ENCODE measurements at places on chromosomes 12 and 14. TPM values are rescaled to one million over a fixed set of nuclear protein-coding genes. Genes with fewer than 3 reads are reported as not detected.

DNA sequence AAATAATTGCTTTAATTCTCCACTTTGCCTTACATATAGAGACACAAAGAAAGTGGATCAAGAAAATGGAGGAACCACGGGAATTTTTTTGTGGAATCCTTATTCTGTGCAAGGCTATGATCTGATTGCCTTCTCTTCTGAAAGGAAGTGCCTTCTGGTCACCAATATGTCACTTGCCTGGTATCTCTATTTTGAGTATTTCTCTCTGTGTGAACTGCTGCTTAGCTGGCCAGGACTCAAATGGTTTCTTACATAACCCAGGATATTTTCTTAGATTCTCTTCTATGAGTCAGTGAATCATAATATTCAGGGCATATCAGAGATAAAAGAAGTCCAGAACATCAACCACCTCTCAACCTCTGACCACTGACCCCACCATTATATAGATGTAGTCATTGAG, 156.1 kb downstream of the DIO2 start:
- no peaks in the 10 kb centered on the region for H3K27me3 ChIP-seq
- DNase-seq = no peak
- no peak overlapping the region for H3K27ac ChIP-seq
- no peaks in the 10 kb centered on the region for H3K4me1 ChIP-seq
- H3K4me3 ChIP-seq = no peak overlapping the region
- no peaks in the 10 kb centered on the region for H3K36me3 ChIP-seq

Gene BCDIN3D
- 3.9 TPM for total RNA-seq

Gene APOF
- not detected for total RNA-seq

Gene PPP4R4
- 0.48 TPM for total RNA-seq

Gene KRT82
- total RNA-seq = not detected

DNA sequence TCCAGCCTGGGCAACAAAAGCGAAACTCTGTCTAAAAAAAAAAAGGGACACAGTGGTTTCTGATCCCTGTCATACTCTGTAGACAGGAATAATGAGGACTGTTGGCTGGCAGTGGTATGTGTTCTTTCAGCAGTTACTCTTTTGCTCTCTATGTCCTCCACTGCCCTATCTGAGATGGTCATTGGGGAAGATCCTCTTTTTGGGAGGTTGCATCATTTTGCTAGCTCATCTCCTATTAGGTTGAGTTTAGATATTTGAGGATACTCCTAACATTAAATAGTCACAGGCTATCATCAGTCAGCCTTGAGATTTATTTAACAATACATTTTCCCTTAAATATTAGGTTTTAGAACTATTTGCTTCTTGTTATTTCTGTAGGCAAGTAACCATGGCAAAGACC, 5.9 kb upstream of the CCDC91 start:
- no peak overlapping the region for H3K27ac ChIP-seq
- H3K4me3 ChIP-seq = no peak overlapping the region
- no peaks in the 10 kb centered on the region for H3K27me3 ChIP-seq
- H3K4me1 ChIP-seq = no peaks in the 10 kb centered on the region

DNA sequence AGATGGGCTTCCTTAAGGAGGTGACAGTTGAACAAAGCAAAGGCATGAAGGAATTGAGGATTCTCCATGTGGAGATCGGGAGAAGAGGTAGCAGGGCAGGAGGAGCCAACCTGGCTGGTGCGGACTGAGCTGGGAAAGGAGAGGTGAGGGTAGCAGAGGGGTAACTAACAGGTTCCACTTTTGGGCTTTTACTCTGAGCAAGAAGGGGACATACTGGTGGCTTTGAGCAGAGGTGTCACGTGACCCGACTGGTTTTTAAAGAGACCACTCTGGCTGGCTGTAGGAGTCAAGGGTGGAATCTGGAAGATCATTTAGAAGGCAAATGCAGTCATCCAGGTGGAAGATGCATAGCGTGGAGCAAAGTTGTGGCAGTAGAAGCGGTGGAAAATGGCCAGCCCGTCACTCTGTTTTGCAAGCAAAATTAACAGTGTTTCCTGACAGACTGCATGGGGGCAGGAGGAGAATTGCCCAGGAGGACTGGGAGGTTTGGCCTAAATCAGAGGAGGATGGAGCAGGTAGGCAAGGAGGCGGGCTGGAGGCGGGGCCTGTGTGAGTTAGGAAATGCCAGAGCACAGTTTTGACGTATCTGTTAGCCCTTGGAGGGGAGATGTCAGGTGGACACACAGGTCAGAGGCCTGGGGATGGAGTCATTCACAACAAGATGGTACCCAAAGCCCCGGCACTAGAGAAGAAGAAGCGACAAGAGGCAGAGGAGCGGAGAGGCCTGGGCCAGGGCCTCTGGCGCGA, 156.3 kb upstream of the FKBP4 start:
- no peaks in the 10 kb centered on the region for H3K36me3 ChIP-seq
- H3K27me3 ChIP-seq = no peaks in the 10 kb centered on the region

GRCh38 chr12:106729611-106730010, 44.9 kb upstream of the RIC8B start:
- H3K27me3 ChIP-seq = no peaks in the 10 kb centered on the region
- H3K4me1 ChIP-seq = no peaks in the 10 kb centered on the region
- H3K36me3 ChIP-seq = no peaks in the 10 kb centered on the region
- no peak for DNase-seq

DNA sequence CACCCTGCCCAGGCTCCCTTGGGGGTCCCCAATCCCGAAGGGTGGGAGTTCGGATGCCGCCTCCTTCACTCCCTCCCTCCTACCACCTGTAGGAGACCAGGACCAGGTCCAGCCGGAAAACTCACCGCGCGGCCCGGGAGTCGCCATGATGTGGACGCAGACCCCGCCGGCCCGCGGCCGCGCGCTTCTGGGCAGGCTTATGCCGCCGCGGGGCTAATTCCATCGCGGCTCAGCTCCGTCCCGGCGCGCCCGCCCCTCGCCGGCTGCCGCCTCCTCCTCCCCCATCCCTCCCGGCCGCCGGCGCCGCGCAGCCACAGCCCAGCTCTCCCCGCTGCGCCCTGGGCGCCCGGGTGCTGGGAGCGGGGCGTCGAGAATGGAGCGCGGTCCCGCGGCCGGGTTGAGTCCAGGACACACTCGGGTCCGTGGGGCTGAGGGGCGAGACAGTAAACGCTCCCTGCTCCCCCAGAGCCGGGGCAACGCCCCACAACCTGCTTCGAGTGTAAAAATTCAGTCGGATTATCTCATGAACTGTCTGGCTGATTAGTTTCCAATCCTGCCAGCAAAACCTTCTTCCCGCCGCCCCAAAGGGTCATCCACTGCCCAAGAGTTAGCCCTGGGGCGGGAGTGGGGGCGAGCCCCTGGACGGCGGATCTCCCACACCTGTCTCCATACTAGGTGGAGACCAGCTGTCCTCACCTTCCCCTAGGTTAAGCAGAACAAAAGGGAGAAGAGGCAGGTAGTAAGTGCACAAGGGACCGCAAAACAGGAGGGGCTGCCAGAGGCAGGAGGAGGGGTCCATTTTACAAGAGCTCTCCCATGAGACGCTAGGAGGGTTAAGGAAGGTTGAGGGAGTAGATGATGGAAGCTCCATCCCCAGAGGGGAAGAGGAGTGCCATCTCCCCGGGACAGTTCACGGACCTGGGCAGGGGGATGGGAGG, at the start of gene ANO2:
TSS of gene ANO2 (minus strand) at position 189 of the 938 bp plus-strand sequence. CDS start at position 147, 42 bp downstream.
- H3K4me3 ChIP-seq = peak within 1 kb of the TSS; percentile 74
- no peaks in the 10 kb centered on the region for H3K4me1 ChIP-seq
- no peaks in the 10 kb centered on the region for H3K36me3 ChIP-seq
- peaks cover 14% of the 10 kb centered on the region for H3K27me3 ChIP-seq

Gene LUM
- 449 TPM for total RNA-seq

DNA sequence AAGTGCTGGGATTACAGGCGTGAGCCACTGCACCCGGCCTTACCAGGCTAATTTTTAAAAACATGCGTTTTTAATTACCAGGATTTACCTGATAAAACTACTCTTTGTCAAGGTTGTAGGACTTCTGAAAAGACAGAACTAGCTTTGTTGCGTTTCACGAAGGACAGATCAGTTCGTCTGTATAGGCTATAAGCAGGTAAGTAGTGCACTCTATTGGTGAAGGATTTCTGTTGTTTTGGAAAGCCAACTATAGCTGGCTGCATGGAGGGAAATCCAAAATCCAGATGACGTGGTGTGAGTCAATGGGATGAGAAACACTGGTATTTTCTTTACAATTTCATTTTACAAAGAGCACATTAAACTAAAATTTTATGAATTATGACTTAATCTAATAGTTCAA, 14.6 kb downstream of the GNPNAT1 start:
- no peaks in the 10 kb centered on the region for H3K27me3 ChIP-seq
- H3K4me1 ChIP-seq = no peaks in the 10 kb centered on the region
- no peaks in the 10 kb centered on the region for H3K36me3 ChIP-seq
- no peak overlapping the region for H3K4me3 ChIP-seq

Gene ANKS1B
- total RNA-seq = 32.4 TPM

DNA sequence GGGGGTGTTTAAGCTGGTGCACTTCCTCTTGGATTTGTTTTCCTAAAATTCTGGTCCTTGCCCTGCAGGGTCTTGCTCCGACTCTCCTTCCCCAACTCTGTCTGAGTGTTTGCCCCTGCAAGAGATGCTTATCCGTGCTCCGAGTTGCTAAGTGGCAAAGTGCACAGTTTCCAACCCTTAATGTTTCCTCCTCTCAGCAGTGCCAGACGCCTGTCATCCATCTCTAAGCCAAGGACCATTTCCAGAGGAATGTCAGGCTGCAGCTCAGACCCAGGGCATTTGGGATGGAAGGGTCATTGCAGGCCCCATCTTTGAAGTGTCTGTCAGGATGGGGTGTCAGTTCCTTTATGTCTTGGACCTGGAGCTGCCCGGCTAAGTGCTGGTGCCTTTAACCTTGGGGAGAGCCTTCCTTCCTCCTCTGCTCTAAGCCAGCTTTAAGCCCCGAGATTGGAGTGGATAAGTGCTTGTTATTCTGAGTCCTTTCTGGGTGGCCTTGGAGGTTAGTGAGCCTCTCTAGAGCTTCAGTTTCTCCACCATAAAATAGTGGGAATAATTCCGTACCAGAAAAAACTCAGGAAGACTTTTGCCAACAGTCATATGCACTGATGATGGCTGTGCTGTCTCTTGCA, 15.0 kb downstream of the WNT5B start:
- no peaks in the 10 kb centered on the region for H3K36me3 ChIP-seq
- no peak overlapping the region for H3K27ac ChIP-seq
- no peaks in the 10 kb centered on the region for H3K27me3 ChIP-seq
- DNase-seq = no peak
- no peak overlapping the region for H3K4me3 ChIP-seq
- peaks cover 4% of the 10 kb centered on the region for H3K4me1 ChIP-seq

DNA sequence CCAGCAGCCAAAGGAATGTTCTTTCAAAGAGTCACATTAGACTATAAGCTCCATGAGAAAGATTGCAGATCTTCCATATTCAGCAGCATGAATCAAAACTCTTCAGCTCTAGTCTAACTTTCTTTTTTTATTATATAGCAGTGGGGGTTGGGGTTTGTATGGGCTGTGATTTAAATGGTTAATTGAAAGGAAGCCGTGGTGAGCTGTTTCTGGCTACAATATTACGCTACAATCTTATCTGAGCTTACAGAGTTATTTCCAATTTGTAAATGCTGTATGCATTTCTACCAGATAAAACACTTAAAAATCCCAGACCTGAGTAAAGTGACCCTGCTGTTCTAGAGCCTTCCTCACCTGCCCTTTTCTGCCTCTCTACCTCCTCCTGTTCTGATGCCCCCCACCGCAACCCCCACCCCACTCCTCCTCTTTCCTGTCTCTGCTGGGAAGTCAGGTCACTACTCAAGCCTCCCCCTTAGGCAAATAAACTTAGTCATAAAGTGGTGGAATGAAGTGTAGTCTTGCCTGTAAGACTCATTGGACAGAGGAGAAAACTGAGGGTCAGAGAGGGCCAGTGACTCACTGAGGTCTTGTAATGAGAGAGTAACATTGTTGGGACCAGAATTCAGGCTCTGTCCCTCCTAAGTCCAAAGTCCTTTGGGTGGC, 1089.5 kb downstream of the BCL11B start:
- peaks cover 4% of the 10 kb centered on the region for H3K27me3 ChIP-seq
- no peak overlapping the region for H3K27ac ChIP-seq
- no peak overlapping the region for H3K4me3 ChIP-seq
- no peaks in the 10 kb centered on the region for H3K36me3 ChIP-seq
- H3K4me1 ChIP-seq = no peaks in the 10 kb centered on the region

DNA sequence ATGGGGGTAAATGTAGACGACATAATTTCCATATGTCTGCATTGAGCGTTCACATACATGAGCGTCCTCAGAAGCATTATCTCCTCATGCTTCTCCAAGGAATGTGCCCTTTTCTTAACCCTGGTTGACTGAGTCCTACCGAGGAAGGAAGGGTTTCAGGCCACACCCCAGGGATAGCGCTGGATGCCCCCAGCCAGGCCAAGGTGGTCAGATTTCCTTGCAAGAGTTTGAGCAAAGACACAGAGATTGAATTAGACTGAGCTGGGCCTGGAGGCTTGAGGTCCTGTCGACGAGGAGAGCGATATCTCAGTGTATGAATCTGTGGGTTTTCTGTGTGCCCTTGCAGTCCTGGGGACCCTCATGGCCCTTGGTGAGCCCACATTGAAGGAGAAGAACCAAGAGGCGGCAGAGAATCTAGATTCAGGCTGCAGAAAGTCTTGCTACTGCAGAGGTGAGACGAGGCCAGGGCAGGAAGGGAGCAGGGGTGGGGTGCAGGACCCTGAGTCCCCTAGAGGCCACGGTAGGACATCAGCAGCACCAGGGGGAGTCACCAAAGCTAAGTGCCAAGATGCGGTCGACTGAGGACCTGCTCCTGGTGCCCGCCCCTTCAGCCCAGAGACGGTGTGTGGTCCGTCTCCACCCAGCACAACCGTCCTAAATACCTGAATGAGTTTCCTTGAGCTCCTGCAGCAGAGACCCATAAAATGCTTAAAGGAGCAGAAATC, 94.7 kb upstream of the DIO3 start:
- H3K27ac ChIP-seq = no peak overlapping the region
- H3K4me3 ChIP-seq = no peak overlapping the region
- H3K27me3 ChIP-seq = peaks cover 5% of the 10 kb centered on the region
- no peak for DNase-seq
- H3K36me3 ChIP-seq = no peaks in the 10 kb centered on the region

DNA sequence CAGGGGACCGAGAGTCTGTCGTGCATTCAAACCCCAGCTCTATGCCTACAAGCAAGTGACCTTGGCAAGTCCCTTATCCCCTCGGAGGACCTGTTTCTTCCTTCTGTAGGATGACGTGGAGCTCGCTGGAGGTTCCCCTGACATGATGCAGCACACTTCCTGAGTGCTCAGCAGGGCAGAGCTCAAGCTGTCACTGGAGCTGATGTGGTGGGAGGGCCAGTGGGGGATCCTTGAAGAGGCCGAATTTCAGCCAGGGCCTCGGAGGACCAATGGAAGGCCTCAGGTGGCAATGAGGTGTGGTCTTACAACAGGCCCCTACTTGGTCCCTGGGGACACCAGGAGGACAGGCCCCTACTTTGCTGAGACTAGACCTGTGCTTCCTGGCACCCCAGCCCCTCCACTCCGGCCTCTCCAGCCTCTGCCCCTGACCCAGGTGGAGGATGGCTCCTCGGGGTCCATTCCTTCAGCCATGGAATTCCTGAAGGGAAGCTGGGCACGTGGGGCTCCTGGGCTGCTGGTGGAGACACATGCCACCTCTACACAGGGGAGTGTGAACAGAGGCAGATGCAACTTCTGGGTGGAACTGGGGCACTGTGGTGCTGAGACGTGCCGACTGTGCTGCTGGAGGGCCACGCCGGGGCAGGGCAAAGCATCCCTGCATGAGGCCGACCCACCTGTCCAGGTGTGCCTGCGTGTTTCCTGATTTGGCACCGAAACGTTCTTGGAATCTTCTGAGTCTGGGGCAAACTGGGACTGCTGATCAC, 18.7 kb upstream of the KIF26A start:
- H3K27me3 ChIP-seq = peaks cover 2% of the 10 kb centered on the region
- H3K4me1 ChIP-seq = no peaks in the 10 kb centered on the region
- no peak overlapping the region for H3K4me3 ChIP-seq
- H3K36me3 ChIP-seq = no peaks in the 10 kb centered on the region
- H3K27ac ChIP-seq = no peak overlapping the region
- DNase-seq = no peak

Gene C12orf60
- 1.4 TPM for total RNA-seq

Data from breast epithelium (tissue), 4 donors.